ENCODE measurements at places on chromosomes 5 and 9.
A peak's percentile ranks its signal among the peaks of the same experiment; 100 is the strongest.

DNA sequence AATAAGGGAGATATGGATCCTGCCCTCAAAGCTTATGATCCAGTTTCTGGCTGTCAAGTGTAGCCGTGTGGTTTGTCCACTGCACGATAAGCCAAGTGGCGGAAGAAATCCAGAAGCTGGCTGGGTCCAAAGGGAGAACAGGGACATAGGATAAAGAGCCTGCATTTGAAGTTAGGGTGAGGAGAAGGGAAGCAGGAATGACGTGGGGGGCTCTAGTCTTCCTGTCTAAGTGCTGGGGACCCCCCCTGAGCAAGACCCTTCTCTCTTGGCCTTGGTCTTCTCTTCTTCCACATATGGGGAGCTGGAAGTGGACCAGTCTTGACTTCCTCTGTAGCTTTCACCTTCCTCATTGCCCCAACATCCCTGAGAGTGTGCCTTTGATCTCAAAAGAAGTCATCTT is 186.6 kb downstream of the FSTL4 start:
- no peak for DNase-seq

DNA sequence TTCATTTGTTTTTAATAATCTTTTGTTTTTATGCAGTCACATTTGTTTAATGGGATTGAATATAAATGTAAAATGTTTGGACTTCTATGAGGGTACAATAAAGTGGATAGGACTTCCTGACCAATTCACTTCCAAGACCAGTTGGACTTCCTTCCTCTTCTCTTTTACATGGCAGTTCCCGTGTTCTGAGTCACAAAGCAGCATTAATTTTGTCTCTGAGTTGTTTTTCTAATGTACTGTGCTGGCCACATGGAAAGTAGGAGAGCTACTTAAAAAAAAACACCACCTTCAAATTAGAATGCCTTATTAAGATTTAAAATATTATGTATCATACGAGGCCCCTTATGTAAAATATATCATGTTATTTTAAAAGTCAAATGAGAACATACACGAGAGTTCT is 87.3 kb downstream of the CCDC171 start:
- no peak for DNase-seq

DNA sequence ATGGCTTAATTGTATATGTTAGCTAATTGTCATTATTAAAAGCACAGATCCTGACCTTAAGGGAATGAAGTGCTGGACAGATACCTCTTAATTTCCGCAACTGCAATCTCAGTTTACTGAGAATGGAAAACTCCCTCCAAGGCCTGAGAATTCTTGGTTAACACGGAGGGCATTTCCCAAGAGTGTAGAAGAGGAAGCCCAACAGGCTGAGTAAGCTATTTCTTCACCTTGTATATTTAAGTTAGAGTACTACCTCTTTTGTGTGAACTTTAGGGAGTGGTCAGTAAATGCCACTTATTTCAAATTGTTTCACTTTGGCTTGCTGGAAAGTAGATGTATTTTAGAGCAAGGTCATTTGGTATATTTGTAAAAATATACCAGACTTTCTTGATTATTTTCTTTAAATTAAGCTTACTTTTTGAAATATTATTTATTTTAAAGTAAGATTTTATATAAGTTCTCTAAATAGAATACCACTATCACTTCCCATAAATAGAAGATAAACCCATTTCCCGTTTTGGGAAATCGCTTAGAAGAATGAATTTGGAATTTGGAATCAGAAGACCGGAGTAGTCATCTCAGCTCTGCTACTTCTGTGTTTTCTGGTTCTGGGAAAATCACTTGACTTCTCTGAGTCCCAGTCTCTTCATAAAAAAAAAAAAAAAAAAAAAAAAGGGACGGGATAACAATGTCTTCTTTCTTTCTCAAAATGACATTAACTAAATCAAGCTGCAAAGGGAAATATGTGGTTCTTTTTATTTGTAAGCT is 26.0 kb upstream of the C9orf72 start:
- no peak for DNase-seq

DNA sequence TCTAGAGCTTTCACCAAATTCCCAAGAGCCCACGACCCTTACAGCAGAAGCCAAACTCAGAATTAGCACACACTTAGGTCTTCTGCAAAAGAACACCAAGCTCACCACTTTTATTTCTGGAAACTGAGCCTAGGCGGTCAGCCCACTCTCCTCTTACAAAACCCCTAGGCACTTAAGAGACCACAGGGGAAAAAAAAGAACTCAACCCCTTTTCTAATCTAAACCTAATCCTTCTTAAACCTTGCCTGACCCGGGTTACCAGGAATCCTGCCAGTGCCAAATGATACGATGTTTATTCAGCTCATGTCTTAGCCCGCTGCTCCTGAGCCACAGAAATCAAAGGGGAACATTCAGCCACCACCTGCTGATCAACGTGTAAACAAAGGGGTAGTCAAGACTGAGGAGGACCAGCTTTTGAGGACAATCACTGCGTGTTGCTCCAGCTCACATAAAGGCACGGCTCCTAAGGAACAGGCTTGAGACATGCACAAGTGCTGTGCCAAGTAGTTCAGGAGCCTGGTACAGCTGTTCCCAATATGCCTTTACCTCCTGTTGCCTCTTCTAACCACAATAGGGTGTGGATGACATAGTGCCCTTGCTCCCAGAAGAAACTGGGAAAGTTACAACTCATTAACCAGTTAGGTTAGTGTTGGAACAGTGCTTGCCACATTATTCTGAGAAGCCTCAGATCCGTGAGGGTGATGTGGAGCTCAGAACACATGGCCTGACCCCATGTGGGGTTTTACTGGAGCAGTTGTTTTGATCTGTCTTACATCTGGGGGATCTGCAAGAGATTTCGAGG is 49.3 kb downstream of the ZFAND5 start:
- peak; percentile 20 for DNase-seq

GRCh38 chr9:16559418-16560188 is 310.9 kb downstream of the BNC2 start:
- no peak for DNase-seq

GRCh38 chr9:126723807-126724172 is 81.0 kb upstream of the ZBTB43 start:
- peak; percentile 22 for DNase-seq

DNA sequence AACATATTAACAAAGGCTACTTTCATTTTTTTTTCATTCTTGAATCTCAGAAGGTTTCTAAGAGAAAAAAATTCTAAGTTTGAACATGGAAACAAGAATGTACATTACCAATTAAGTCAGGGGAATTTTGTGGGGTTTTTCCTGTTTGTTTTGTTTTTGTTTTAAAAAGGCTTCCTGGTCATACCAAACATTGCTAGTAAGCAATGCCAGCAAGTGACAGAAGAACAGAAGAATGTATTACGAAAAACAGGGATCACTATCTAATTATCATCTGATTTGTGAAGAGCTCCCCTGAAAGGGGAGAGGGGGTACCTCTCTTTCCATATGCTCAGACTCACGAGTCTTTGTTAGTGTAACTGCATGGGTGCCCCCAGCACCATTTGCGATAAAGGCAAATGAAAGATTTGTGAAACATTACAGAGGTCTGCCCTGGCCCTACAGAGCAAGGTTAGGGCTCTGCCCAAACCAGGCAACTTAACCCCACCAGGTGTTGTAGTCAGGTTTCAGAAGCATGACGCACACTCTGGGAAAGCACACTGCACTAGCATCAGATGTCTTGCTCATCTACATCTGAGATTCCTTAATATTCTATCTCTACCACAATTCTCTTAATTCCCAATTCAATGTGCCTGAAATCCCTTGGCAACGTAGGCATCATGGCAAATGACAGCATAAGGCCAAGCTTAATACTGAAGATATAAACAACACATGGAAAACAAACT is 268.2 kb downstream of the MLLT3 start:
- no peak for DNase-seq

DNA sequence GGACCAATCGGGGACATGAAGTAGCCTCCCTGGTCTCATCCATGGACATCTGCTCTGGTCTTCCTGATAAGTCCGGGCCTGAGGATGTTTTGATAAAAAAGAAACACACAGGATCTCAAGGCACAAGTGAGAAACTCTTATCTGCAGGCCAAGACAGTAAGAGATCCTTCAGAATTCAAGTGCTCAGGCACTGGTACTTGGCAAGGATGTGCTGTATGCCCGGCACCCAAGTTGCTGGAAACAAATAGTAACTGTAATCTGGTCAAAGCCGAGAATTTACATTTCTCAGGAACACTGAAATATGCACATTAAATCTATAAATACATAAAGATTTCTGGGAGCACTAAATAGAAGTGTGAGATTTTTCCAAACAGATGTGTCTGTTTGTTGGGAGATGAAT is 165.7 kb downstream of the SPOCK1 start:
- no peak for DNase-seq

- DNase-seq = peak; percentile 79
Observed at GRCh38 chr9:5493679-5494511, 16.4 kb upstream of the PDCD1LG2 start.

DNA sequence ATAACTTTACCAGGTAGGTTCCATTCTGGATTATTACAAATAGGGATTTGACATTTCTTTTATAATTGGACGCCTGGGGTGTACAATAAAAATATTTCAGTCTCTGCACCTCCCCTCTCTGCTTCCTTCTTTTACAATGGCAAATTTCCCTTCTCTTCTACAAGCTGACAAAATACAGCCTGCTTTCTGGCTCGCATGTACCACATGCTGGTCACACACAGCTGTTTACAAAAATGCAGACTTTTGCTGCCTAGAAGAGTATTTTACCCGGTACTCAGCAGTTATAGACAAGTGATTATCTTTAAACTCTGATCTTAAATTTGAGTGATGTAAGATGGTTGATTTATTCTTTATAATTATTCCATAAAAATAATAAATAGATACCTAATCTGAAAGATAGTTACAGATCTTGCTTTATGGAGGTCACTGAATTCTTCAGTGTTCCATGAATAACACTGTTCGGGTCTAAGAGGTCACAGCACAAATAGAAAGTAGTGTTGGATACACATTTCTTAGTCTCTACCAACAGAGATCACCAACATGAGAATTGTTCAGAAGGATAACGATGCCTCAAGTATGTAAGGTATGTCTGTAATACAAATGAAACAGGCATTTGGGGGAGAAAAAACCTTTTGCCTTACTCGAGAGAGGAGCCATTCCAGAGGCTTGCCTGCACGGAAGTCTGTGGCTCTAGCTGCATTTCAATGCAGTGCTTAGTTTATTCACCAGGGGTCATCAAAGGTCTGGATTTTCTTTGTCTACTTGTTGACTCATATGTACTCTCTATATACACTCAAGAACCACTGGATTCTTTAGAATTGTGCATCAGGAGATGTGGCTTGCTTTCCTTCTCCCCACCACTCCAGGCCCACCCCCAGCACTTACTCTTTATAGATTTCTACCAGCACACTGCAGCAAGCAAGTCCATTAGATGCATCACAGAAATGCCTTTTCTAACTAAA is 206.6 kb upstream of the RFX3 start:
- peak; percentile 71 for DNase-seq

DNA sequence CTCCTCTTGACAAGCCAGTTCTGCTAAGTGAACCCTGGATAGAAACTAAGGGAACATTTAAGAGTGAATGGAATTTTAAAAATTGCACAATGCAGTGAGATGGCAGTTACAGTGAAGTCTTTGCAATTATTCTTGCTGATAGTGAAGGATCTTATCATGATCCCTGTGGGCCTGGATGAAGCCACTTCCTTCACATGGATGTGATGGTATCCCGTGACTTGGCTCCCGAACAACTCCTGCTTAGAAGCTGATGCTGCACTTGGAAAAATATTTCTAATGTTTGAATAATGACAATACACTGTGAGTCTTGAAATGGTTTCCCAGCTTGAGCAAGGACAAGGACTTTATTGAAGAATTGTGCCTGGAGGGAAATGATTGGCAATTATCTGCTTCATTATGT is 49.2 kb upstream of the NTRK2 start:
- no peak for DNase-seq

DNA sequence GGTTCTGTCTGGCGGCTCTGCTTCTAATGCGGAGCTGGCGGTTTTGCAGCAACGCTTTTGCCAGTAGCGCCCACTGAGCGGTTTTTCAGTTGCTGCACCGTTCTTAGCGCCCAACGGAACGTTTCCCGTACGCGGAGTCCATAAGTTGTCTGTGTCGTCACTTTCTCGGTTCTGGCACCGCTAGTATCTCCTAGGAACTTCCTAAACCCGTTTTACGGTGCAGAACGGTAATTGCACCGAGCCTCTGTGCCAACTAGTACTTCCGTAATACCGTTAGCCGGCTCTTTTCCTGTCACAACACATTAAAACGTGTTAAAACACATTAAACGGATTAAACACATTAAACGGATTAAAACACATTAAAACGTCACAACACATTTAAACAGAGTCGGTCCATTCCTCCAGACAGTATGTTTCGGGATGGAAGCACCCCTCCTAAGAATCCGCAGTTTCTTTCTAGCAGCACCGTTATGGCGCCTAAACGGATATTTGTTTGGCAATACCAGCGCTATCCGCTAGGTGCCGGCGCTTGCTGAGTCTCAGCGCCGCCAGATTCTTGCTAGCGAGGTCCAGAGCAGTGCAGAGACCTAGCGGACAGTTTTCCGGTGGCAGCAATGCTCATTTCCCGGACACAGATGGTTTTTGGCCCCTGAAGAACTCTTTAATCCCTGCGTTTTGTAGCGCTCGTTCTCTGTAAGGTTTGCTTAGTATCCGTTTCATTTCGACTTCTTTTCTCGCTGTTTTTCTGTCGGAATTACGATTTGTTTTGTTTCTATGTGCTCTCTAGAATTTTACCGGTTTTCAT is 45.4 kb downstream of the ANXA2R start:
- peak; percentile 51 for DNase-seq

GRCh38 chr9:101639785-101640665 is 45.3 kb upstream of the PPP3R2 start:
- no peak for DNase-seq

GRCh38 chr9:14092344-14092743 is 221.6 kb downstream of the NFIB start:
- peak; percentile 4 for DNase-seq

- no peak for DNase-seq
Observed at GRCh38 chr9:131517761-131518190, 13.3 kb downstream of the UCK1 start.

DNA sequence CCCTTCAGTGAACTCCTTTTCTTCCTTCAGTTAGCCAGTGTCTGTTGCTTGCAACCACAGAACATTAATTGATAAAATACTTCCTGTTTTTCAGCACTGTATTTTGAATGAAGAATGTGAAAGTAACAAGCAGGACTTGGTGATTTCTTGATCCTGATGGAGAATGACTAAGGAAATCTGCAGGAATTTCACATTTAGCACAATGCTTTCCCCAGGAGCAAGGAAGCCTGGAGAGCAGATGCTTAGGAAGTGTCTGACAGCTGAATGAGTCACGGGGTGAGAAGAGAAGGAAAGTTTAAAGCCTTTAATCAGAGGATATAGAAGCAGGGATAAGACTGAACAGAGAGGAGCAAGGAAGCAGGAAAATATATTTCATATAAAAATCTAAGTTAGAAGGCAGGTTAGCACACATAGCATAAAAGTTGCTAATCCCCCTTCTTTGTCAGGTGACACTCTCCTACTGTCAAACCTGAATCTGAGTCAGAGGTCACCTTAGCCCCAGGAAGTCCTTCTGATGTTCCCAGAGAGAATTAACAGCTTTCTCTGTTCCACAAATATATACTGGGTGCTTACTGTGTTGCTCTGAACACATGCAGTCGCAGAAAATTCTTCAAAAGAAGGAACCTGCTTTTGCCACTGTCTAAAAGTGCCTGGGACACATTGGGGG is 59.7 kb downstream of the GNA14 start:
- DNase-seq = peak; percentile 84

GRCh38 chr5:9716838-9717281 is 86.7 kb upstream of the TAS2R1 start:
- DNase-seq = peak; percentile 72
